ENCODE measurements at places on chromosomes 13 and 19.
A peak's percentile ranks its signal among the peaks of the same experiment; 100 is the strongest.

DNA sequence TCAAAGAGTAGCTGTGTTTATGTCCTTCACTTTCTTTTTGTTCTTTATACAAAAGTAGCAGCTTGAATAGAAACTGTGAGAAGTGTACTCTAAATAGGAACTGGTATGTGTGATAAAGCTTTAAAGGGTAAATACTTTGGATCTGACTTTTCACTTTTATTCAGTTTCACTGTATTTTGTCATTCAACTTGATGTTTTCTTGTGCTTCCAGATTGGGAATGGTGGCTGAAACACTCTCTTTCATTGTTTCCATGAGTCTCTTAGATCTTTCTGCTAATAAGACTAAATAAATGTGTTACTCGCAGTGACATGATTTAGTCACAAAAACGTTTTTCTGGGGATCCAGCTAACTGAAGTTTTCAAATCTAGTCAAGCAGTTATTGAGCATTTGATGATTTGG lies 133.2 kb downstream of the GPC5 start:
- no peak for DNase-seq

GRCh38 chr13:113044391-113045114 lies 61.0 kb upstream of the F7 start:
- DNase-seq = no peak

- no peak for DNase-seq
These were observed 41.7 kb downstream of the VWA8 start for GRCh38 chr13:41919031-41919740.

DNA sequence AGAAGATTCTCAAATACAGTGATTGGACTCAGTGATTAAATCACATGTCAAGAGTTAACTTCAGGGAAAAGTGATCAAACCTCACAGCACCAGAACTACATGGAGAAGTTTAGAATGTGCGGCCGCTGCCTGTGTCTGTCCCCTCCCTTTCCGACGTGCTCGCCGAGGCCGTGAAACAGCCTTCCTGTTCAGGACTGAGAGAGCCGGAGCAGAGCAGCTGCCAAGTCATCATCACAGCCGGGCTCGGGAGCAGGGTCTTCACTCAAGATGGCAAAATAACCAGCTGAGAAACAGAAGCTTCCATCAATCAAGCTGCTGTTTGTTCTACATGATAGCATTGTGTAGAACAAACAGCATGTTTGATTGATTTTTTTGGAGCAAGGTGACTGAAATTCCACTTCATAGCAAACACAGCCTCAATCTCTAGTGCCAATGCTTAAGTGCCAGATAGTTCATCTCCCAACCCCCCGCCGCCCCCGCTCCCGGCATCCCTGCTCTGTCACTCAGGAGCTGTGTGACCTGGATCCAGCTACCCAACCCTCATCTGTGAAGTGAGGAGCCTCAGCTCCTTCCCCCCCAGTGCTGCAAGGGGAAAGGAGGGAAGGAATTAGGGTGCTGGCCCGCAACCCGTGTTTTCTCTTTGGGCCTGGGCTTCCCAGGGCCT lies 70.6 kb downstream of the HSPH1 start:
- DNase-seq = no peak

DNA sequence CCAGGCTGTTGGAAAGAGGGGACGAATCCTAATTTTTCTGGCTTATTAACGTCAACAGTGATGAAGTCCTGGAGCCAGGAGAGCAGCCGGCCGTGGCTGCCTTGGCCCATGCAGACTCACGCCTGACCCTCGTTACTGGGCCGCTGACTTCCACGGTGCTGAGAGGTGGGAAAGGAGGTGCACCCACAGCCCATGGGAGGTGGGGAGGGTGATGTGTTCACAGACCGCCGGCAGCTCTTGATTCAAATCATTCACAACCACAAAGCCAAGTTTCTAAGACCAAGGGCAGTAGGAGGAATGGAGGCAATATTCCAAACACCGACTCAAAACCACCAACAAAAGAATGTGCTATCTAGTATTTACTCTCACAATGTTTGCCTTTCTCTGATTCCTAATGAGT lies 24.3 kb downstream of the COL4A2 start:
- DNase-seq = no peak

- DNase-seq = peak; percentile 71
These were observed 1.8 kb downstream of the HMGB1 start for GRCh38 chr13:30463787-30464495.

Data from T-helper 2 cell (primary cell).